Aorta (tissue), 5 donors: ENCODE measurements at places on chromosomes 11 and 22.

DNA sequence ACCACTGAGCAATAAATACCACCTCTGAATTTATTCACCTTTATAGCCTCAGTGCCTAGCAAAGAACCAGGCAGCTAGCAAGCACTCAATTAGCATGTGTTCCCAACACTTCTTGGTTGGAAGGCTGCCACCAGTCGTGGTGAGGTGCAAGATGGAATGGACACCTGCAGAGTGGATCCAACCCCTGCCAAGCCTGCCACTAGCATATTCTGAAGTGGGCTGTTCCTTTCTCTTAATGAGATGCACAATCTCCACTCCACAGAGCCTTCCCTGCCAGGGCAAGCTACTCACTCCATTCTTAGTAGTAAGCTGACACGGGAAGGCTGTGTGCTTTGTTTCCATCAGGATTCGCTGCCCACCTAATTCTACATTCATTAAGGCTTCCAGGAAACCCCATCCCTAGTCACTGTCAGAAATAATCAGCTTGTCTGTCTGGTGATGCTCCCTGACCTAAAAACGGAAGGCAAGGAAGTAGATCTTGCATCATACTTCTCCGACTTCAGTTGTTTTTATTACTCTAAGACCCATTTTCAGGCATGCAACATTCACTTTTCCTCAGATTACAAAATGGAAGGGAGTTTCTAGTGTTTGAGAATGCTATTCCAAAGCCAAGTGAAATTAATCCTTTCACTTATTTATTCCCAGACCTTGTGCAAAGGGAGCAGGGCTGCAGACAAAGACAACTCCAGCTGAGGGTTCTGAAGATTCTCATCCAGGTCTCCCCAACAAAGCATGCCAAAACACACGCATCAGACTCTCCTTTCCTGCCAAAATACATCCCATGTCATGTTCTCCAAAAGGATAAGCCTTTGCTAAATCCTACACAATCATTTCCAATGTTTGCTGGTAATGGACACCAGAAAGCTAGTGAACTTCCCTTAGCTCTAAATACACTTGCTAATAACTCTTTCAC is 128.0 kb downstream of the TENM4 start:
- no peak for DNase-seq

GRCh38 chr11:122951211-122951610 is 30.4 kb downstream of the BSX start:
- no peak for DNase-seq

DNA sequence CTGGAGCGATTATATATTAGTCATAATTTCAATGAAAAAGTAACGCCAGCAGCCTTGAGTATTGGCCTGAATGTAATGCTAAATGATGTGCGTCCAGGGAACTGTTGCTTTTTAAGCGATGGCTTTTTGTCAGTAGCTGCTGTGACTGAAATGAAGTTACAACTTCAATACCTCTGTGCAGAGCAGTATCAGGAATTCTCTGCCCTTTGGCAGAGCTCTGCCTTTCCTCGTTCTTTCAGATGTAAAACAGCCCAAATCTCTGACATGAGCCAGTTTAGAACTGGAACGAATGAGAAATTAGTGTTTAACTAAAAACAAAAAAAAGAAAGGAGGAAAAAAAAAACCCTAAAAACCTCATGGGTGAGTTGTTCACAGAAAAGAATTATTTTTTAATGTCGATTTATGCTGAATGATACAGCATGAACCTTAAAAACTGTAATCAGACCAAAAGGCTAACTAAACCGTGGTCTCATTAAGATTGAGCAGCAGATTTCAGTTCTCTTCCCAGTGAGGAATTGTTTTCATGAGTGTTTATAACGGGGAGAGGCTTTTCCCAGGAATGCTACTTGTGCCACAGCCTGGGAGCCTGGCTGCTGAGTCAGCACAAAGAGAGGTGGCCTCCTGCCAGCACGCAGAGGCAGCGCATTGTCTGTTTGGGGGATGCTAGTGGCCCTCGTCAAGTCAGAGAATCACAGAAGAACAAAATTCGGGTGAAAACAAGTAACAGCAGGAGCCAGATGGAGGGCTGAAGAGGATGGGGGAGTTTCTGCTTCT is 146.2 kb upstream of the RASSF10 start:
- no peak for DNase-seq

GRCh38 chr11:96708219-96708878 is 318.5 kb downstream of the JRKL start:
- no peak for DNase-seq

DNA sequence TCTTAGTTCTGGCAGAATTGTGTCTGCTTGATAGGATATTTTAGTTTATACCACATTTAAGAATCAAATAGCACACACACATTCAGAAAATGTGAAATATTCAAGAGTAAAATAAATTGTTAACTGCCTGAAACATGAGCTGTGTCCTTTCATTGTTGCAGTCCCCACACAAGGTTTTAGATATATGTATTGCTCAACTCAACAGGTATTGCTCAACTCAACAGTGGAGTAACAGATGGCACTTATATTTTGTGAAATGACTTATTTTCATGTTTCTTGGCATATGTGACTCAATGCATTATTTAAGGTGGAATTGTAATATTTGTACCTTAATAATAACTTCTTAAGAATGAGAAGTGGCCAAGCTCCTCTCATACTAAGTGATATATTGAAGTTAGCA is 760.3 kb downstream of the CNTN5 start:
- DNase-seq: no peak

- no peak for DNase-seq
These were observed 290.0 kb upstream of the CHORDC1 start for GRCh38 chr11:90512846-90513245.

GRCh38 chr11:79212741-79213190 is 228.1 kb downstream of the TENM4 start:
- DNase-seq: no peak

DNA sequence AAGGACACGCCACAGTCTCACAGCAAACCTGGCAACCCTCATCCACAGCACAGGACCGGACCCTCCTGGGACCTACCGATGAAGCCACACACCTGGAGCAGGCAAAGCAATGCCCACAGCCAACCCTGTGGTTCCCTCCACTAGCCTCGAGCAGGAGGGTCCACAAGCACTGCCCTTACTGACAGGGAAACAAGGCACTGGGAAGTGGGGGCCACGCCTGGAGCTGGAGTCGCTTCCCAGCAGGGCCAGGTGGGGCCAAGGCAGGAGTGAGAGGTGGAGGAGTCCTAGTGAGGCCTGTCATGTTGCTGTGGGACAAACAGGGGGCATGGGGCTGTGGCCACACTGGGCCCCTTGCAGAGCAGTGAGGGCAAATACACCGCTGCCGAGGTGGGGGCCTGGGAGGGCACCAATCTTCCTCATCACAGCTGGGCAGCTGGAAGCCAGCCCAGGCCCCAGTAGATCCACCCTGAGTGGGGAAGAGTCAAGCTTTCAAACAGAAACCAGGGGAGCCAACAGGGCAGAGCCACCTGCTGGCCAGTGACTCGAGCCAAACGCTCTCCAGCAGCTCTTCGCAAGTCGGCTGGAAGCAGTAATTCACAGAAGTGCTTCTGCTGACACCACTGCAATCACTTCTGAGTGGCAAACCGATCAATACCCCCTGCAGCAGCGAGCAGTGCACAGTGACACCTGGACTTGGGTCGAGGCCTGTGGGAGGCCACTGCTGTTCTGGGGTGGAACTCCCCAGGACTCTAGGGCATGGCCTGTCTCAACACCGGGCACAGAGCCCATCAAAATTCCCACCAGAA is 13.7 kb downstream of the SULT4A1 start:
- no peak for DNase-seq

GRCh38 chr11:16191868-16192240 is 164.5 kb downstream of the SOX6 start:
- DNase-seq: no peak

GRCh38 chr11:129280027-129280811 is 88.1 kb upstream of the ARHGAP32 start:
- no peak for DNase-seq

DNA sequence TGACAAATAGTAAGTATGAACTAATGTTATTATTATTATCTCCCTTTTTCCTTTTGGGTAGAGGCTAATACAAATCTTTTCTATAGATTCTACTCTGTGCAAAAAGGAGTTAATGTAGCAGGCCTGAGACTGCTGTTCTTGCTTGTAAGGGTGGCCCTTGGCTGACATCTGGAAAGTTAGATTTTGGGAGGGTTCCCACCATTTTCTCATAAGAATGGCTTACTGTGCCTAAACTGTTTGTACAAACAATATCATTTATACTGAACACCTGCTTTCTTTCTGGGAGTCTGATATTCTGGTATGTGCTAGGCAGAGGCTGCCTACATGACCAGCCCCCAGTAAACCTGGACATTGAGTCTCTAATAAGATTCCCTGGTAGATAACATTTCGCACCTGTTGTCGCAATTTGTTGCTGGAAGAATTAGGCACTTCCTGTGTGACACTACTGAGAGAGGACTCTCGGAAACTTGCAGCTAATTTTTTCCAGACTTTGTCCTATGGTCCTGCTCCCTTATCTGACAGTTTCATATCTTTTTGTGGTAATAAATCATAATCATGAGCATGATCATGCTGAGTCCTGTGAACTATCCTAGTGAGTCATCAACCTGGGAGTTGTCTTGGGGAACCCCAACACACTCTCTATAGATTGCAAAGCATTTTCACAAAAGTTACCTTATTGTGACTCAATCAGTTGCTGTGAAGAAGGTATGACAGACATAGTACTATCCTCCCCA is 257.7 kb upstream of the CCDC90B start:
- no peak for DNase-seq

DNA sequence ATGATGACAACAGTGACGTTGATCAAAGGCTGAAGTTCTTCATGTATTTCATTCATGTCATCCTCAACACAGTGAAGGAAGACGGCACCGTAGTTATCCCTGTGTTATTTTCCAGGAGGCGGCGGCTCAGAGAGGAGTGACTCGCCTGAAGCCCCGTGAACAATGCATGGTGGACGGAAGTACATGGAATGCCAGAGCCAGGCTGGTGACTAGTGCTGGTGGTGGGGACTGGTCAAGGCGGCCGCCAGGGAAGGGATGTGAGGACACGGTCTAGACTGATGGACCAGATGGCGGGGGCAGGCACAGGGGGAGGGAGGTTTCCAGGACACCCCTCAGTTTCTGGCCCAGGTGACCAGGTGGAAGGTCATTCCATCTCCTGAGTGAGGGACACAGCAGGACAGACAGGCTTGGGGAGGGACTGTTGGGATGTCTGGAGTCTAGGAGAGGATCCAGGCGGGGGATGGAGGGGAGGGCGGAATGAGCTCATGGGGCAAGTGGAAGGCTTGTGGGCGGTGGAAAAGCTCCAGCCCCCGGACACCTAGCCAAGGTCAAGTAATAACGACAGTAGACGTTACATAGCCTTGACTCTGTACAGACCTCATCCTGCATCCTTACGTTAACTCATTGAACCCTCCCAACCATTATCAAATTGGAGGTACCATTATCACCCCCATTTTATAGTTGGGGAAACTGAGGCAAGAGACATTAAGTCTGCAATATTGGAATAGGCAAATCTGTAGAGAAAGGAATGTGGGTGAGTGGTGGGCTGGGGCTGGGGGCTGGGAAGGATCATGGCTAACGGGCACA is 16.0 kb upstream of the PICK1 start:
- DNase-seq: no peak

- no peak for DNase-seq
These were observed 355.7 kb downstream of the MN1 start for GRCh38 chr22:27445881-27446280.

GRCh38 chr22:29041408-29041807 is 20.2 kb downstream of the C22orf31 start:
- DNase-seq: no peak

DNA sequence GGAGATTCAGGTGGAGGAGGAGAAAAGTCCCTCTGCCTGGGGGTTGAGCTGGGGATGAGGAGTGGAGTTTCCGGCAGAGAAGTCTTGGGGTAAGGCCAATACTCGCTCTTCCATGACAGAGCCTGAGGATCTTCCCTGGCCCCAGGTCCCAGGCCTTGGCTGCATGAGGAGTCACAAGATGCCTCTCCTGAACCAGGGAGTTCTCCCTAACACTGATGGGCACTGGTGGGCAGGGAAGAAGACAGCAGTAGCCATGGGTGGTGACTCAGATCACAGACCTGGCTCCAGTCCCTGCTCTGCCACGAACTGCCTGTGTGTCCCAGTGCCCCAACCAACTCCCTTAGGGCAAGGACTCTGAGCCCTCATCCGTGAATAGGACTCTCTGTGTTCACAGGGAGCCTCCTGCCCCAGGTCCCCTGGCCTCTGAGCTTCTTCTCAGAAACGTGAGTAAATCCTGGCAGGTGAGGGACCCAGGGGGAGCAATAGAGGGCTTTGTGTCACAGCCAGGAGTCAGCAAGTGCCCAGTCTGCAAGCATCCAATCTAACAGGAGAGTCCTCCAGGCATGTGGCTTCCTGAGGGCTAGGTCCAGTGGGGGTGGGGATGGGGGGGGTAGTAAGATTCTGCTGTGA is 45.5 kb upstream of the FTH1 start:
- DNase-seq: peak; percentile 57

GRCh38 chr11:80349997-80350396 is 909.2 kb upstream of the TENM4 start:
- DNase-seq: no peak

DNA sequence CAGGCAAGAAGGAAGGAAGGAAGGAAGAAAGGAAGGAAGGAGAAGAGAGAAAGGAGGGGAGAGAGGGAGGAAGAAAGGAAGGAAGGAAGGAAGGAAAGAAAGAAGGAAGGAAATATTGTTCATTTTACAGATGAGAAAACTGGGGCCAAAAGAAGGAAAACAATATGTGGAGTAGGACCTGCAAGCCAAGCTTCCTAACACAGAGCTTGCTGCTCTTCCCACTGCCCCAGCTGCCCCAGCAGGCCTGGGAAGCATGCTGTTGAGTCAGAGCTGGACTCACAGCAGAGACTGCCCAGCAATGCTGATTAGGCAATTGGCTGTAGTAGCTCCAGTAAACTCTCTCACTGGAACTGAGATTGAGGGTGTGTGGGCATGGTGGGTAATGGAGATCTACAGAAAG is 42.6 kb upstream of the SMCO4 start:
- DNase-seq: peak; percentile 47

GRCh38 chr11:69277074-69277809 is 16.7 kb upstream of the MYEOV start:
- DNase-seq: no peak

- DNase-seq: no peak
These were observed 746.1 kb upstream of the LRRC4C start for GRCh38 chr11:42205518-42205917.

- no peak for DNase-seq
These were observed 53.7 kb downstream of the GALNT18 start for GRCh38 chr11:11567936-11568650.

DNA sequence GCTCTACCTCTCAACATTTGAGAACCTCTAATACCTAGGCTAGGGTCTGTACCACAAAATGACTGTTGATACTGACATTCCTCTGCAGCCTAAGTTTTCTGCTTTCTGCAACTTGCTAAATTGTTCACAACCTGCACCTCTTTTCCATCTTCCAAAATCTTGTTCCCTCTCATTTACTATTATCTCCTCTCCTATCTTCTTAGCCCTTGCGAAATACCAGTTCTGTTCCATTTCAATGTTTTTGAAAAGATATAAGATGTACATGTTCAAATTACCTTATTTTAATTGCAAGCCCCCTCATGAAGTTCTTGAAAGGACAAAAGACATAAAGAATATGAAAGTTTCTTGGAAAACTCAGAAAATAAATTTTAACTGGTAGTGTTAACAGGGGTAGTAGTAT is 72.3 kb downstream of the FAM168A start:
- DNase-seq: no peak

- peak; percentile 55 for DNase-seq
These were observed 6.4 kb downstream of the RCE1 start for GRCh38 chr11:66849501-66850234.
